ENCODE measurements at places on chromosomes 5 and 9.
A peak's percentile ranks its signal among the peaks of the same experiment; 100 is the strongest.

DNA sequence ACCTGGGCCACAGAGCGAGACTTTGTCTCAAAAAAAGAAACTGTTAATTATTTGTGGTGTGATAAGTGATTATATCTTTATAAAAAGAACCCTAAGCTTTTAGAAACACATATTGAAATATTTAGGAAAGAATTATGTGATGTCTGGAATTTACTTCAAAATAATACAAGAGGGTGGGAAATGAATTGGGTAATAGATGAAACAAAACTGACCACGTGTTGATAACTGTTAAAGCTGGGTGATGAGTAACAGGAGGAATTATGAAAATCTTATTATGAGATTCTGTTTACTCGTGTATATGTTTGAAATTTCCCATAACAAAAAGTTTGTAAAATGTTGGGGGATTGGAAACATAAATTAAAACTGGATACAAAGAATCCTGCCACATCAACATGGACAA lies 33.0 kb upstream of the PPP2CA start:
- no peak for DNase-seq

DNA sequence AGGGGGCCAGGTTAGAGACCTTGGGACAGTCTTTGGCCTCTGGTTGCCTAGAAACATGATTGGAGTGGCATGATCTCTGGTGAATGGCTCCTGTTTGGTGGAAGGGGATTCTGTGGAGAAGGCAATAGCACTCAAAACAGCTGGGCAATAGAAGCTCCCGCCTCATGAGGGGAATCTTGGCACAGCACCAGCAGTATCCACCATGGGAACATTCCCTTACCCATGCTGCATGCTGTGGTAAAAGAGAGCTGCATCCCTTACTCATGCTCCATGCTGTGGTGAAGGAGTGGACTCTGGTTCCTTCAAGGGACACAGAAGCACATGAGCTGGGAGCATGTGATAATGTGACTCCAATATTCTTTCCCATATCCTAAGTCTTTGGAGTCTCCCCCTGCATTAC lies 160.6 kb downstream of the PJA2 start:
- DNase-seq: no peak

GRCh38 chr9:5425006-5425628 lies 12.6 kb downstream of the PLGRKT start:
- DNase-seq: peak; percentile 56

- DNase-seq: peak; percentile 96
These were observed 3.5 kb upstream of the NEK6 start for GRCh38 chr9:124254261-124254682.

GRCh38 chr5:66864240-66864884 lies 268.2 kb downstream of the MAST4 start:
- DNase-seq: peak; percentile 8

GRCh38 chr9:90547896-90548295 lies 94.7 kb downstream of the DIRAS2 start:
- no peak for DNase-seq

GRCh38 chr9:8025551-8025950 lies 226.0 kb upstream of the DMAC1 start:
- DNase-seq: no peak
